Mucosa of gallbladder (tissue), 1 donor: ENCODE measurements at places on chromosomes 11 and 22. TPM values are rescaled to one million over a fixed set of nuclear protein-coding genes. Genes with fewer than 3 reads are reported as not detected.
A peak's percentile ranks its signal among the peaks of the same experiment; 100 is the strongest.

- DNase-seq, result no peak
Measured at GRCh38 chr11:71562120-71562519, 3.2 kb upstream of the KRTAP5-10 start.

KRTAP5-11 gene
- not detected for total RNA-seq

DNA sequence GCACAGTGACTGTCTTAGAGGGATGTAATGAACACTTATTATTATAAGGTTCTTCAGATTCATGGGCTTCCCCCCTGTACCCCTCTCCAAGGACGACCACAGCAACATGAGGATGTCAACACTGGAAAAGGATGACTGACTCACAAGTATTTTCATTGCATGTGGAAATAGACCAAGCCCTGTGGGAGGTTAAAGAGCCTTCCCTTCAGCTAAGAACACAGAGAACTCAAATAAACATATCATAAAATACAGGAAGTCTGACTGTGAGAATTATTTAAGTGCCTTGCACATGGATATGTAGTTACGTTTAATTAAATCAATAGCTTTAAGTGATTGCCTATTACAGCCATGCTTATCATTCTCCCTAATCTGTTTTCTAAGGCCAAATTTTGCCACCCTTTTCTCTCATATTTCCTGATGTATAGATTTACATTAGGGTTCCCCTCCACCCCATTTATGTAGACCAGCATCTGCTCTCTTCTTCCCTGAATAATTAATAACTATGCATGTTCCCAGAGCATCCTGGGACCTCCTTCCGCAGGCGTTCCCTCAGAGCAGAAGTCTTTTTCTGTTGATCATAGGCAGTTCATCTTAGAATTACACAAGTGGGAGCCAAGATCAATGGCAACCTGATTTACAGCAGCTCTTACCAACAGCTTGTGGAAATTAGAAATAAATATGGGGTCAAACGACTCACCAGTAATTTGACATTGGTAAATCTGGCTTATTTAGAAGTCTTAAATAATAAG lies 226.9 kb downstream of the OPCML start:
- DNase-seq, result no peak

PPM1F gene
- 23.2 TPM for total RNA-seq

MRPL49 gene
- 46.5 TPM for total RNA-seq

- peak; percentile 68 for DNase-seq
Measured at GRCh38 chr11:7555052-7555699, 41.4 kb downstream of the PPFIBP2 start.

GRCh38 chr11:47280099-47280498 lies 10.2 kb downstream of the MADD start:
- DNase-seq, result no peak

APOBEC3B gene
- 1.8 TPM for total RNA-seq

GRCh38 chr22:19129871-19130270 lies 1.2 kb upstream of the TSSK2 start:
- no peak for DNase-seq

- DNase-seq, result no peak
Measured at GRCh38 chr11:125313271-125314219, 149.0 kb downstream of the PKNOX2 start.

GRCh38 chr11:98060759-98061158 lies 960.0 kb upstream of the CNTN5 start:
- DNase-seq, result no peak

MRGPRX3 gene
- total RNA-seq, result 0.17 TPM

GRCh38 chr11:113077379-113077778 lies 116.2 kb downstream of the NCAM1 start:
- DNase-seq, result no peak

DNA sequence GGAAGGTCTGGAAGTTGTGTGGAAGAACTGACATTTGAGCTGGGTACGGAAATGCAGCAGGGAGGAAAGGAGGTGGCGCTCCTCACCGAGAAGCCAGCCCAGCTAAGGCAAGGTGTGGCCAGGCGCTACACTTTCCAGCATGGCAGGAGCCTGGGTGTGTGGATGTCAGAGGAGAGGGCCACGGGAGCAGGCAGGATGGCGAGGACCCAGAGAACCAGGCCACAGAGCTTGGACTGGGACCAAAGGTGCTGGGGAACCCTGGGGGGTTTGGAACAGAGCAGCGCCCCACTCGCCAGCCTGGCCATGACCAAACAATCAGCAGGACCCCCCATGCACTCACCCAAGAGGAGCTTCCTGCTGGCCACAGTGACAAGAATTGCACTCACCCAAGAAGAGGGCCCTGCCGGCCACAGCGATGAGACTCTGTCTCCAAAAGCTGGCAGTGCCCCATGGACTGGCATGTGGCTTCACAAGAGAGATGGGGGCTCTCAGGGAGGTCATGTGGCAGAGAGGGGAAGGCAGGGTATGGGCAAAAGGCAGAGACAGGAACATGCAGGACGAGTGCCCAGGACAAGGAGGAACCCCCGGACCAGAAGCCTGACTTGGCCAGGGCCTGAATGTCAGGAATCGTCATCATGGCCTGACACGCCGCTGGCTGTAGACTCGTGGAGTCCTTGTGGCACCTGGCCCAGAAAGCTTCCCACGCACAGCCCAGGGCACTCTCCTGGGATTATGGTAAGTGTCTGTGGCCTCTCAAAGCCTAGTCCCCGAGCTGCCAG lies 45.4 kb downstream of the IGF2 start:
- DNase-seq, result no peak

GRCh38 chr11:98207086-98207485 lies 813.7 kb upstream of the CNTN5 start:
- DNase-seq, result no peak

DNA sequence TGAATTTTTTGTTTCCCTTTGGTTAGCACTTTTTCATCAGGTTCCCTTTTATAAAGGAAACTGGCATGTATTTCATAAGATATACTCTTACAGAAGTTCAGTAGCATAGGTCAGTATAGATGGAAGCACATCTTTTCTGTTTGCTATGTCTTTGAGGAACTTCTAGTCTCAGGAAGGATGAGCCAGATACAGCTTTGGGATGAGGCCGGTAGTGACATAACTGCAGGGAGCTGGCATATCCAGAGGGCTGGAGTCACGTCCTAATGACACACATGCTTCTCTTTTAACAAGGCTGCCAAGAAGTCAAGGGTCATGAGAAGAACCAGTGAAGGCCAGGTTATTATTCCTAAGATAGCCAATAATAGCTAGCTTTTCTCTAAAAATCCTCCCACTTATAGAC lies 33.3 kb upstream of the ADSL start:
- DNase-seq, result no peak

DKK3 gene
- 80.0 TPM for total RNA-seq

MOGAT2 gene
- 1.4 TPM for total RNA-seq

C11orf21 gene
- total RNA-seq, result 1.6 TPM

GRCh38 chr22:20237480-20238440 lies 30.4 kb downstream of the RTN4R start:
- DNase-seq, result no peak

GRCh38 chr11:76226626-76227025 lies 20.3 kb upstream of the WNT11 start:
- DNase-seq, result no peak

DNA sequence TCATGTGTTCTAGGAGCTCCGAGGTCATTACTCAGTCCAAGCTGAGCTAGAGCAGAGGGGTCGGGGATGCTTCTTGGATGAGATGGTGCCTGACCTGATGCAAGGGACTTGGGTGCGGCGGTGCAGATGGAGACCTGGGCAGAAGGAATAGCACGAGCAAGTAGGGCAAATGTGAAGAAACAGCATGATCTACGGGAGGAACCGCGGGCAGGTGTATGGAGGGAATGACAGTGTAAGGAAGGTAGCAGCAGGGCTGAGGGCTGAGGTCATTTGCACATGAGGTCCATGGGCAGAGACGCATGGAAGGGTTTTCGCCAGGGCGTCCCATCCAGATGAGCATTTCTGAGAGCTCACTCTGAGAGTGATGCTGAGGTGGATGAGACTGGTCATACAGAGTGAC lies 14.9 kb downstream of the SLC37A2 start:
- no peak for DNase-seq

SEPTIN3 gene
- 0.60 TPM for total RNA-seq

GRCh38 chr11:110529043-110529442 lies 99.3 kb downstream of the FDX1 start:
- DNase-seq, result no peak

DNA sequence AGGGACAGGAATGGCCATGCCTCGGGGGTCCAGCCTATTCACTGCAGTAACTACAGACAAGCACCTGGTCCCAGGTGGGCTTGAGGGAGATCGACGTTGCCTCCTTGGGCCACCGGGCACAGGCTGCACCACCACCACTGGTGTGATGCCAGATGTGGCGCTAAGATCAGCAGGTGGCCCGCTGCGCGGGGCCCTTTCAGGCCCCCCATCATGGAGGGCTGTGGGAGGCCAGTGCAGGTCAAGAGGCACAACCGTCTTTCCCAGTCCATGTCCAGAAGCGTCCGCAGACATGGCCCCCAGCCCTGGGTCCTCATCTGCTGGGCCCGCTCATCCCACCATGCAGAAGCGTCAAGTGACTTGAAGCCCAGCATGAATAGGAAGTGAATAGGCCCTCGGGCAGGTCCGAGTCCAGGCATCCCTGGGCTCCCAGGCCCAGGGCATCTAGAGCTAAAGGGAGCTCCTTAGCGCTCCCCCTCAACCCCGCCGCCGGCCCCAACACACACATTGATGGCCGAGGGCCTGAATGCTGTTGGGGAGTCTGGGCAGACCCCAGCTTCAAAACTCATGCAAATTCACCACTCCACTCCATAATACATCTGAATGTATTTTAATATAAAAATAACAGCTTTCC lies 18.3 kb downstream of the FADS3 start:
- DNase-seq, result no peak

DNA sequence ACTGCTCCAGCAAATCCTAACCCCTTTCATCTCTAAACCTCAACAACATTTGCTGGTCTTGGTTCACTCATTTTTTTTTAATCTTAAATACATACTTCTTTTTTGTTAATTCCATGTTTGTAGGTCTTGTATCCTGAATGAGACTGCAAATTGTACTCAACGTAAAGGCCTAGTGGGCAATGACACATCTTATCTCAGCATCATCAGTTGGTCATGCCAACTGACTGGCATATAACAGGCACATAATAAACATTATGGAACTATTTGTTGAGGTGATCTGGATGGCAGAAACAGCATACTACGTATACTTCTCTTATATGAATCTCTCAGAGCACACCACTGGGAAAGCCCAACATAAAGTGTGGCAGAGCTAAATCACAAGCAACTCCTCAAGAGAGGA lies 116.7 kb downstream of the RBFOX2 start:
- no peak for DNase-seq

GRCh38 chr11:118619444-118620197 lies 12.2 kb downstream of the PHLDB1 start:
- DNase-seq, result peak; percentile 54

DNA sequence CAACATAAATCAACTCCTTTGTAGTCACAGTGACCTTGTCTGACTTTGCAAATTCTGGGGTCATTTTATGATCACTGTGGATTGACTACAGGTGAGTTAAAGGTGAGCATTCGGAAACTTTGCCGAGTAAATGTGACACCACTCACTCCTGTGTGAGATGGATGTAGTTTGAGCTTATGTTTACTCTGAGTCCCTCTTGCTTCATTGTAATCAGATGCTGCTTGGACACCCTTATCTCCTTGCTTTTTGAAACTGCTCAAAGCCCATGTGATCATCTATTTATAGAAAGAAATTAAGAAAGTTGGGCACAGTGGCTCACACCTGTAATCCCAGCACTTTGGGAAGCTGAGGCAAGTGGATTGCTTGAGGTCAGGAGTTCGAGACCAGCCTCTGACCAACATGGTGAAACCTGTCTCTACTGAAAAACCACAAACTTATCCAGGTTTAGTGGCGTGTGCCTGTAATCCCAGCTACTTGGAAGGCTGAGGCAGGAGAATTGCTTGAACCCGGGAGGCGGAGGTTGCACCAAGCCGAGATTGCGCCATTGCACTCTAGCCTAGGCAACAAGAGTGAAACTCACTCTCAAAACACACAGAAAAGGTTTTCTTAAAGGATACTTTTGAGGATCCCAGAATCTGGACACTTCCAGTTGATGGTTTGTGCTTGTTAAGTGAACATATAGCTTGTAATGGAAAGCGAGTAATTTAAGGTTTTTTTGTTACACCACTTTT lies 7.2 kb downstream of the FAM118A start:
- DNase-seq, result no peak

RIMBP3C gene
- total RNA-seq, result 0.26 TPM

GRCh38 chr11:96318399-96318798 lies 24.6 kb downstream of the MAML2 start:
- no peak for DNase-seq

BIK gene
- total RNA-seq, result 19.0 TPM

DNA sequence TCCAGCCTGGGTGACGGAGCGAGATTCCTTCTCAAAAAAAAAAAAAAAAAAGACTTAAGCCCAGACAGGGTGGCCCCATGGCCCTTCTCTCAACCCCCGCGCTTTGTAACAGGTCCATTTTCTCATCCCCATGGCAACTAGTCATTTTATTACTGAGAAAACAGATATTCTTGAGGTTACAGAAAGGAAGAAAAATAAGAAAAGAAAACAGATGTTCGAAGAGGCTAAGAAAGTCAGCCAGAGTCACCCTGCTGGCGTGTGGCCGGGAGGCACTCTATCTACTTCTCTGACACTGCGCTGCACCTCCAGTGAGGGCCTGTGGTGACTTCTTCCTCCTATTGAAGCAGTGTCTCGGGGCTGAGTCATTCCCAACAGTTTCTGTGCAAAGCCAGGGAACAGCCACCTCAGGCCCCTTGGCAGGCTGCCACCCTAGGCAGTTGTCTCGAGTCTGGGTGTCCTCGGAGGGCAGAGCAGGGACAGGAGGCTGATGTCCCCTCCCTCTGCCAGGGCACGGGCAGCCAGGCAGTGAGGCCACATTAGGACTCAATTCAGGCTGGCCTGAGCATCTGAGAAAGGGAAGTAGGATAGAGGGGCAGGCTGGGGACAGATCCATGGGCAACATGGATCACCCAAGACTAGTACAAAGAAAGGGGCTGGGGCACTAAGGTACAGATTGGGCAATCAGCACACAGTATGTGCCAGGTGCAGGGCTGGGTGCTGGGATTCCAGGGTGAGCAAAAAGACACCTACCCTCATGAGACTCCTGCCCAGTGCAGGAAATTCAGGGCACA lies 16.4 kb upstream of the SYVN1 start:
- DNase-seq, result peak; percentile 94
